Right forelimb (tissue), 1 donor: ENCODE measurements at places on chromosomes 3 and 15.

- DNase-seq: no peak
These were observed 74.7 kb downstream of the RASA2 start for GRCh38 chr3:141561426-141562034.

GRCh38 chr3:145981056-145981455, 179.9 kb downstream of the PLOD2 start:
- no peak for DNase-seq

- DNase-seq: no peak
These were observed 57.6 kb downstream of the FNDC3B start for GRCh38 chr3:172096881-172097420.

GRCh38 chr3:4845882-4846281, 133.4 kb upstream of the BHLHE40 start:
- DNase-seq: no peak

DNA sequence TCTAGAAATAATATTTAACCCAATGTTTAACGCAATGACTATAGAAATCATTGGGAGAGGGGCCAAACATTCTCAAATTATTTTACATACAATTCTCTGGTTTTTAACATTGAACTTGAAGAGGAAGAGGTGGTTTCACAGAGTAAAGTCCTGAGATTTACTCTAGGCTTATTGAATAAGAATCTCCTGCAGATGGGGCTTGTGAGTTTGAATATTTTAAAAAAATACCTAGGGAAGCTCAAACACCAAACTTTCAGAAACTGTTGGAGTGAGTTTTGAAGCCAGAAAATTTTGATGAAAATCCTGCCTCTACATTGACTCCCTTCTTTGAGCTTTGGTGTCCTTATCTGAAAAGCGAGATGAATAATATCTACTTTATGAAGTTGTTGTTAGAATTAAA, 906.6 kb downstream of the TUSC7 start:
- no peak for DNase-seq

- no peak for DNase-seq
These were observed 80.9 kb downstream of the PRICKLE2 start for GRCh38 chr3:64144241-64144900.

DNA sequence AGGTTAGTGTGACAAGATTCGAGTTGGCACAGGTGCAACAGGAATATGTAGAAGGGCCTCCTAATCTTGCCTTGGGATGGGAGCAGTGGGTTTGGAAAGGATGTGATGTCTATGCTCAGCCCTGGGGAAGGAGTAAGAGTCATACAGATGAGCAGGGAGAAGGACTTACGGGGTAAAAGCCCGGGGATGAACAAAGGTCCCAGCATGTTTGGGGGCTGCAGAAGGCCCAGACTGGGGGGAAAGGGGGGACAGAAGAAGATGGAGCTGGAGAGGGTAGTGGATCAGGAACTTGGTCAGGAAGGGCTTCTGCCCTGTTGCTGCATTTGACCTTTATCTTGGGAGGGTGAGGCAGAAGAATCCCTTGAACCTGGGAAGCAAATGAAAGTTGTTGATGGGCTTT, 240.1 kb upstream of the ST8SIA2 start:
- DNase-seq: peak; percentile 5

- DNase-seq: no peak
These were observed 123.3 kb upstream of the CTNNB1 start for GRCh38 chr3:41075975-41076374.

DNA sequence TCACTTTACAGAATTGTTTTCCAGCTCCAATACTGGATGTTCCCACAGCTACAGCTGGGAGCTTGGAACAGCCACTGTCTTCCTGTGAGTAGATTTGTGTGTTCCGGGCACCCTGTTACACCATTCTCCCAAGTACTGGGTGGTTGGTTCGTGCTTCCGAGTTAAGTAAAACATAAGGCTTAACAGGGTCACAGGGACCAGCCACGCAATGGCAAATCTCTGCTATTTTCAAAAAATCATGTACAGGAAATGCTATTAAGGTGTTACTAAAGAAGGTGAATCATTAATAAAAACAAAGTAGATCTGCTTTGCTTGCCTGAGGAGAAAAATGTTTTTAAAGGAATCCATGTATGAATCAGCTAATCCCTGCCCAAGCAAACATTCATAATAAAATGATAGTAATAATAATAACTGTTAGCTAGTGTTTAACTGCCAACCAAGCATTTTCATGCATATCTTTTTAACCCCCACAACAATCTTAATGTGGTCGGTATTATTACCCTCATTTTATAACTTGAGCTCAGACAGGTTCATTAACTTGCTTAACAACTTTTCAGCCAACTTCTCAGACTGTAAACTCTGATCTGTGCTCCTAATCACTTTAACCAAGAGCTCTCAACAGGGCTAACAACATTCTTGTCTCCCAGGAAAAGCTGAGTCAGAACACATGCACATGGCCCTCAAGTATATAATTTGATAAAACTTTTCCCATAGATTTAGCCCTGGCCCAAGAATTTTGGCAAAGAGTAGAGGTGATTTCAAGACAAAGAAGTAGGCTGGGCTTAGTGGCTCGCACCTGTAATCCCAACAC, 2.7 kb upstream of the C2CD4A start:
- DNase-seq: no peak

GRCh38 chr3:66113542-66113941, 74.8 kb upstream of the MAGI1 start:
- DNase-seq: no peak

DNA sequence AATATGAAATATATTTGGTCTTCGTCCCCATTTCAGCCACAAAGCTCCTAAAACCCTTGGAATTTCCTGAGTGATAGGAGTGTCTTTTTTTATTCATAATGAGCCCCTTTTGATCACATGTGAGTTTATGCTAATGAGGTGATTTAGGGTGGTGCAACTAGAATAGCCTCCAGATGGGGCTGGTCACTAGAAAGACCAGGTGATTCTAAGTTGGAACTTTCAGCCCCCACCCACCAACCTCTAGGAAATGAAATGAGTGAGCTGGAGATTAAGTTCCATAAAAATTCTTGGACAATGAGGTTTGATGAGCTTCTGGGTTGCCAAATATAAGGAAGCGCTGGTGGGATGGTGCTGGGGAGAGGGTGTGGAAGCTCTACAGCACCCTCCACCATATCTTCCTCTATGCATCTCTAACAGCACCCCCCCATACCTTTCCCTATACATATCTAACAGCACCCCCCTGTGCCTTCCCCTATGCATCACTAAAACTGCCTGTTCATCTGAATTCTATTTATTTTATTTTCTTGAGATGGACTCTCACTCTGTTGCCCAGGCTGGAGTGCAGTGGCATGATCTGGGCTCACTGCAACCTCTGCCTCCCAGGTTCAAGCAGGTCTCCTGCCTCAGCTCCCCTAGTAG, 2.1 kb upstream of the SMCO1 start:
- no peak for DNase-seq
